ENCODE measurements at places on chromosomes 6 and 20.
A peak's percentile ranks its signal among the peaks of the same experiment; 100 is the strongest.

DNA sequence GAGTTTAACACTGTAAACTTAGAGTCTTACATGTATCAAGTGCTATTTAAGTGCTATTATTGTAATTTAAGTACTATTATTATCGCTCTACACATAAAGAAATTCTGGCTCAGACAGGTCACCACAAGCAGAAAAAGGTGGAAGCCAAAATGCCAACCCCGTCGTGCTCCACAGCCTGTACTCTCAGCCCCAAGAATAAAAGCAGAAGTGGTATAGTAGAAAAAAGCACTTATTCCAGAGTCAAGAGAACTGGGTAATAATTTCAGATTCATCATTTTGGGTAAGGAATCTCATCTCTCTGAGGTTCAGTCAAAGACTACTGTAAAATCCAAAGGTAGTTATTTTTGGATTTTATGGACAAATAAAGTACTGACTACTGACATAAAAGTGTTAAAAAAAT is 943 bp downstream of the ZUP1 start:
- DNase-seq: no peak

- DNase-seq: no peak
Observed at GRCh38 chr6:109340811-109341210, 41.5 kb downstream of the CD164 start.

DNA sequence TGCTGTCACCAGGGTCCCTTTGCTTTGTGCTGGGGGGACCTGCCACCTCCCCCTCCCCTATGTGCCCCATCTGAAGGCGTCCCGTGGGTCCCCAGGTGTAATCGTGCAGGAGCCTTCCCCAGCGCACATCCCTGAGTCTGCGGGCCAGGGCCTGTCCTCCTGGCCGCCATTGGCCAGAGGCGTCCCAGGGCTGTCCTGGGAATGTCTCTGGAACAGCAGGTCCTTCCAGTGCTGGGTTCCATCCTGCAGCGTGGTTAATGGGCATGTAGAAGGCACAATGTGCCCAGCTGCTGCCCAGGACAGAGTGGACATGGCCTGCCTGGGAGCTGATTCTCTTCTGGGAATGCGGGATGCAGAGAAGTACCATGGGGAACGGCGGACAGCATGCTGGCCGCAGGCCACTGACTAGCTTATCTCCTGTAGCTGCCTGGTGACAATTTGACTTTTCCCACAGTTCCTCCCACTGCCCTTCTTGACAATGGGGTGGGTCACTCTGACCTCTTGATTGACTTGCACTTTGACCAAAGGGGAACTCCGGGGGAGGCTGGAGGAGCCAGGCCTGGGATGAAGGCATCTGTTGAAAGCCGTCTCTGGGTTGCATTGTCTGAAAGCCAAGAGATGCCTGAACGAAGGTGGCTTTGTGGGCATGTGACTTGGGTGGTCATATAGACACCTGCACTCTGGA is 64.0 kb downstream of the CTCFL start:
- no peak for DNase-seq

DNA sequence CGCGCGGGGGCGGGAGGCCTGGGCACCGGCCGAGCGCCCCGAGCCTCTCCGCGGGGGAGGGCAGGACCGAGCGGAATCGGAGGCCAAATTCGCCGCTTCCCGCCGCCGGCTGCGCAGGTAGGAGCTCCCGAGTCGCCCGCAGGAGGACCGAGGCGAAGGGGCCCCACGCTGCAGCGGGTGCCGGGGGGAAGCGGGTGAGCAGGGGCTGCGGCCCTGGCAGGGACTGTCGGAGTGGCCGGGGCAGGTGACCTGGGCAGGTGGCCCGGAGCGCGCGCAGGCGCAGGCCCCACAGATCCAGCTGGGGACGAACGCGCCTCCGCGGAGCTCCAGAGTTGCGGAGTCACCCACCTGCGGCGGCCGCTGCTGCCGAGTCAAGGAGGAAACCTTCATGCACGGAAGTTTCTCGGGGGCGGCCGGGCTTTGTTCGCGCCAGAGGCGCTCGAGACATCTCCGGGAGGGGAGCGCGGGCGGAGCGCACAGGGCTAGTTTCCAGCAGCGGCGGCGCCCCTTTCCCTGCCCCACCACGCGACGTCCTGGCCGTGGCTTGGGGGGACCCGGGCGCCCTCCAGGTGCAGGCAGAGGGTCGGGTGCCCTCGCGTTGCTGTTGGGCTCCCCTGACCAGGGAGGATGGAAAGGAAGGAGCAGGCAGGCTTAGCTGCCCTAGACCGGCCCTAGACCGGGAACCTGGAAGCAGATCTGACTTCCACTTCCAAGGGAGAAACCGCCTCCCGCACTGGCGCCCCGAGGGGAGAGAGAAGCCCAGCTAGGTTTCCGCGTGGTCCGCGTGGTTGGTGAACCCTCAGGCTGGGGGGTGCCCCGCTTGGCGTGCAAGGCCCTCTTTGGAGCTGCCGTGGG is 590 bp downstream of the SLCO4A1 start:
- no peak for DNase-seq

DNA sequence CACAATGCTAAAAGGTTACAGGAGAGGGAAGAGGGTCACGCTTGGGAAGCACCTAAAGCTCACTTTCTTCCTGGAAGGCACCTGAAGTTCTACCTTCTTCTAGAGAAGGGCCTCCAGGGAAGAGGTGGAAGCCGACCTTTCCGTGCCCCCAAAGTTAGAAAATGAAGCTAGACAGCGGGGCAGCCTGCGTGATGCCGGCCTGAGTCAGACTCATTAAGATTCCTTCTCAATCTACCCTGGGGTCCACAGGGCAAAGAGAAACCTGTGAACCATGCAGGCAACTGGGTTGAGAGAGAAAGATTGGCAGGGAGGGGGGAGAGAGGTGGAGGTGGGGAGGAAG is 54.8 kb upstream of the CCDC167 start:
- no peak for DNase-seq

GRCh38 chr20:17227219-17227575 is 357 bp downstream of the PCSK2 start:
- peak; percentile 48 for DNase-seq

GRCh38 chr6:7881765-7882500 is 28.7 kb downstream of the TXNDC5 start:
- DNase-seq: no peak

DNA sequence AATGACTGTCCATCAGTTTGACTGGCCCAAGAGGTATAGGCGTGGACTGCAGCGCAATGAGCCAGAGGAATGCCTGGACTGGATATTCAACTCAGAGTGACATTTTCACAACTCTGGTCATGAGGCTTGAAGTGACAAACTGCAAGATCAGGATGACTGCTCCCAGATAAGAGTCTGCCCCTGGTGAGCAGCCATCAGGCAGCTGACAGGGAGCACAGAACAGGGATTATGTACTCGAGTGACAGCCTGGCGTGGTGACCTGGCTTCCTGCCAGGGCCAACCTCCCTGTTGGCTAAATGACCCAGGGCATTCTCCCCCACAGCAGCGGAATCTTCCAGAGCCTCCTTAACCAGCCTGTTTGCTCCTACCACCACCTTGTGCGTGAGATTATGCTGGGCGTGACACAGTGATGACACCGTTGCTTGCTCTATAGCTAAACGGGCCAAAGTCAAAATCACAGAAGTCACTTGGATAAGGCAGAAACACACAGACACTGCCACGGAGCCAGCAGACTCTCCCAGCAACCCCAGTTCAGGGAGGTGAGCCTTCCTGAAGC is 209.1 kb upstream of the JARID2 start:
- DNase-seq: peak; percentile 55

DNA sequence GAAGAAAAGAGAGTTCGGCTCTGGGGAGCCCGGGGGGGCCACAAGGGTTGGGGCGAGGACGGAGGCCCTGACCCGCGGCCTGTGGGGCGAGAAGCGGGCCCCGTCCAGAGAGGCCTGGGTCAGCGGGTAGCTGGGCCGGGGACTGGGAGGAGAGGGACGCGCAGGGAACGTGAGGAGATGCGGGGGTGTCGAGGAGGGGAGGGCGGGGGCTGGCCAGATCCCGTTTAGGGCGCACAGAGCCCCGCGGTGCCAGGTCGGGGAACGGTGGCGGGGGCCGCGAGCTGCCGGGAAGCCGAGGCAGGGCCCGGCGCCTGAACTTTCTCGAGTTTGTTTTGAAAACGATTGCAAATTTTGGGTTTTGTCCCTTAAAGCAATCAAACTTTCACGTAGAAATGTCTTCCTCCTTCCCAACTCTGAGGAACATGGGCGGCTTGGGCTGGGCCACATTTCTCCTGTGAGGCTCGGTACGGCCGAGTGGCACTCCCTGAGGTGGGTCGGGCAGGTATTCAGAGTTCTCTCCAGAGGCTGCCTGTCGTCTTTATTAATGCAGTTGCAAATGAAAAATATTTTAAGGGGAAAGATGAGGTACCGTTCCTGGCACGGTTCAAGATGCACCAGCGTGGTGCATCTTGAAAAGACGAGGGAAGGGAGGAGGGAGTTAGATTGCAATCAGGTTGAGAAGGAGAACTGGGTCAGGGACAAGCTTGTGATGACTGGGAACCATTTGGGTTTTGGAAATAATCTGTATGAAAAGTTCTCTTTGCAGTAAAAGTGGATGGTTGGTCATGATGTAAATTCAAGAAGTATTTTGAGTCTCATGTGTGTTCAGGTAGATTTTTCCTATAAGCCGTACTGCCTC is 972 bp downstream of the RNF8 start:
- DNase-seq: no peak

DNA sequence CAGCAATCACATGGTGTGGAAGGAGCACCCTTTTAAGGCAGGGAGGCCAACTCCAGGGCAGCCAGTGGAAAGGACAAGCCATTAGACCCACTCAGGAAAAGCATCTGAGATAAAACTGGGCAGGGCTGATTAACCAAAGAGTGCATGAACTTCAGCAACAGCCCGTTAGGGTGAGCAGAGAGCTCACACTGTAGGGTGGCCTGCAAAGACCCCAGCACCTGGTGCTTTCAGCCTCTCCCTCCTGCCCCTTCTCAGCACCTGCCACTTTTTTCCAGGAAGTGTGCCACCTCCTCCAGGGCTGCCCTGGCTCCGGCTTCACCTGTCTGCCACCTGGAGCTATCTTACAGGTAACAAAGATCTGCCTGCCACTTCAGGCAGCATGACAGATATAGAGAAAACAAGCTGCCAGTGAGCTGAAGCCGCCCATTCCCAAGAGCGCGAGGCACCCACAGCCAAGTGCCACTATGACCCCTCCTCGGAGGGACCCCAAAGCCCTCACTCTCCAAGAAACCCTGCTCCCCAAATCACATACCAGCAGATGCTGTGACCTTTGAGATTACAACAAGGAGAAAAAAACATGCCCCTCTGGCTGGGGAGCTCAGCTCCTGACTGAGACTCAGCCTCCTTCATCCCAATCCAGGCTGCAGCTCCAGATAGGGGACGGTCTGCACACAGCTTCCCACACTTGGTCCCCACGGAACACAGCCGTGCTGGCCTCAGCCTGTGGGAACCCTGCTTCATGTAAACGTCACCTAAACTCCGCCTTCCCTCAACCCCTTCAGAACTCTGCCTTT is 71.2 kb downstream of the ABHD12 start:
- no peak for DNase-seq

- DNase-seq: no peak
Observed at GRCh38 chr6:108993876-108994275, 100.8 kb downstream of the SESN1 start.

DNA sequence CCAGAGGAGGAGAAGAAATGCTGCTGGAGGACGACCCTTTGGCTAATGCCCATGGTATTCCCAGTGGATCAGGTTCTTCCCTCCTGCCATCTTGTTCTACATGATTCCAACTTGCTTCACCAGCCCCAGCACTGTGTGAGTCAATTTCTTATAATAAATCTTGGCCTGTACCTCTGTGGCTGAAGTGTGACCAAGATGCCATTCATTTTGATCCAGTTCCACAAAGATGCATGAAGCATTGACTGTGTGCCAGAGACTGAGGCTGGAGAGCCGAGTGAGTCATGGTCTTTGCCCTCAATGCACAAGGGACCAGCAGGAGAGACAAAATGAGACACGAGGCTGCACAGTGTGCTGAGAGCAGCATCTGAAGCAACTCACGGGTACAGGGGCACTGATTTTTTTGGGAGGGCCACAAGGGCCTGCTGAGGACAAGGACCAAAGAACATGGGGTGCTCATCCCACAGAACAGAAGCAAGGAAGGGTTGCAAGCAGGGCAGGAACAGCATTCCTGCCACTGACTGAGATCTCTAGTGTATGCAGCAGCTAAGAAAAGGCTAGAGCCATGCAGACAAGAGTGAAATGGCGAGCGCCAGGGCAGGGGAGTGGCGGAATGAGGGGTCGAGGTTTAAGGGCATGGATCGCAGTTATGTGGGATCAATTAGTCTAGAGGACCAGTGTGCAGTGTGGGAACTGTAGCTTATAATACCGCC is 207.0 kb downstream of the THBS2 start:
- DNase-seq: no peak

GRCh38 chr6:22271081-22271480 is 25.8 kb downstream of the PRL start:
- DNase-seq: no peak

- DNase-seq: no peak
Observed at GRCh38 chr6:328136-328670, 35.9 kb downstream of the DUSP22 start.
